NCI-H1092 (cell line): ENCODE measurements at places on chromosomes 6 and 20.

GRCh38 chr20:31555203-31555775 lies 41.0 kb downstream of the HM13 start:
- DNase-seq: no peak

DNA sequence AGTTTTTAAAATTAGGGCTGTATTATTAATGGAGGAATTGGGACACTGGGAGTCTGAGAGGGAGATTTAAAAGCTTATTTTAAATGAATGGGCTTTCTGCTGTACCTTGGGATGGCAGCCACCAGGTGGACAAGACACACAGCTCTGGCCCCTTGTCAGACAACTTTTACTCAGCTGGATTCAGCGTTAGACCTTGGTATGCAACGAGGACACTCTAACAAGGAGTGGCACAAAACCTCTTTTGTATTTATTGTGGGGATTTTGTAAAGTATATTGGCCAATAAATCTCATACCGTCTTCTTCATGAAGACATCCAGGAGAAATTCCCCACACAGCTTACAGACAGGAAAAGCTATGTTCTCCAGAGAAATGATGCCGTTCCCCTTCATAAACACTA lies 105.7 kb downstream of the LCA5 start:
- no peak for DNase-seq

GRCh38 chr20:38084425-38084951 lies 50.9 kb downstream of the RPRD1B start:
- DNase-seq: no peak

DNA sequence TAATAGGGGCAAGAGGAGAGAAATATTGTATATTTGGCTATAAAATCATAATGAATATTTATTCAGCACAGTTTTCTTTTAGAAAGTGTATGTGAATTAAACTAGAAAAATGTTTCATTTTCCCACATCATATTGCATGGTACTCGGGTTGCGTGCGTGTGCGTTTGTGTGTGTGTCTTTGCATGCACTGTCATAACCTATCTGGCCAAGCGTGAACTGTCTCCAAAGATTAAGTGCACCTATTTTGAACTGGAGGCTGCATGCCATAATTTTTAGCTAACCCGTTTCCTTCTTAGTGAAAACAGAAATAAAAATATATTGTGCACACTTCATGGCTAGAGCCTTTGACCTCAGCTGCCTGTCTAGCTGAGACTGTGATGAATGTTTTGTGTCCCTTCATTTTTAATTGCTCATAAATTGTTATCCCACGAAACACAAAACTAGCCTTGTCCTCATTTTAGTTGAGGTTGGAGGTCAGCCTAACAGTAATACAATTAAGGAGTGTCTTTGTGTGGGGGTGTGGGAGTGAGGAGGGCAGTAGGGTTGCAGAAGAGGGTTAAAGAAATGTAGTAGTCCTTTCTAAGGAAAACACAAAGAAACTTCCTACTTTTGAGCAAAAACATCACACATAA lies 336.1 kb upstream of the POU3F2 start:
- DNase-seq: no peak

- DNase-seq: peak; percentile 42
These were observed 12.9 kb upstream of the WFDC2 start for GRCh38 chr20:45456632-45457031.

DNA sequence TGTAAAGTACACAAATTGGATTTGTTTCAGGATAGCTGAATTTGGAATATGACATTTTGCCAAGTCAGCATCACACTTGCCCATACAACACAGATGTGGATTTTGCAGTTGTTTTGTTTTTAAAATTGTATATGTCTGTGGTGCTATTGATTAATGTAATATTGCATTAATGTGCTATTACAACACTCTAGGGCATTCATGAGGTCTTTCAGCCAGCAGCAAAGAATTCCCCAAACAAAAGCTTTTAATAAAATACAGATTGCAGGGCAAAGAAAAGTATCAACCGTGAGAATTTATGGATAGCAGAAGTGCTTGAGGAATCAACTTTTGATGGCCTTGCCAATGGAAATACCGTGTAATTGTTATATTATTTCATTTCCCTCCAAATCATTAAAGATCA lies 144.9 kb downstream of the AIG1 start:
- DNase-seq: no peak

- no peak for DNase-seq
These were observed 237.1 kb downstream of the TBC1D7 start for GRCh38 chr6:13091192-13091591.

DNA sequence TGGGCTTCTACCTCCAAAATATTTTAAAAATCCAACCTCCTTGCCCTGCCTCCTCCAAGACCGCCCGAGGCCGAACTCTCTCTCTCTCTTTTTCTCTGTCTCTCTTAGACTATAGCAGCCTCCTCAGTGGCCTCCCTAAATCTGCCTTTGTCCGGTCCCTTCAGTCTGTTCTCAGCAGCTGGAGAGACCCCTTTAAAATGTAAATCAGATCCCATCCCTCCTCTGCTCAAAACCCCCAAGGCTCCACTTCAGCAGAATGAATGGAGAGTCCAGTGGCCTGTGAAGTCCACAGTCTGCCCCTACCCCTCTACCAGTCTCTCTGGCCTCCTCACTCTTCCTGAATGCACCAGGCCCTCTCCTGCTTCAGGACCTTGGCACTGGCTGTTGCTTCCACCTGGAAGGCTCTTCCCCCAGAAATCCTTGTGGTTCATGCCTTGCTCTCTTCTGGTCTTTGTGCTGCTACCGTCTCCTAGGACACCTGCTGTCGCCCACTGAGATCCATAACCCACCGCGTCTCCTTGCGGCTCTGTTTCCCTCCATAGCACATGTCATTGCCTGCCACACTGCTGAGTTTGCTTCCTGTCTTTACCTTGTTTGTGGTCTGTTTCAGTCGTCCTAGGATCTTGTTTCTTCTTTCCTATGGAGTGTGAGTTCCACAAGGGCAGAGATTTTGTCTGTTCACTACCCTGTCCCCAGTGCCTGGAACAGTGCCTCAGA lies 6.0 kb downstream of the MLN start:
- no peak for DNase-seq

GRCh38 chr6:113697632-113698410 lies 159.3 kb upstream of the MARCKS start:
- DNase-seq: no peak

DNA sequence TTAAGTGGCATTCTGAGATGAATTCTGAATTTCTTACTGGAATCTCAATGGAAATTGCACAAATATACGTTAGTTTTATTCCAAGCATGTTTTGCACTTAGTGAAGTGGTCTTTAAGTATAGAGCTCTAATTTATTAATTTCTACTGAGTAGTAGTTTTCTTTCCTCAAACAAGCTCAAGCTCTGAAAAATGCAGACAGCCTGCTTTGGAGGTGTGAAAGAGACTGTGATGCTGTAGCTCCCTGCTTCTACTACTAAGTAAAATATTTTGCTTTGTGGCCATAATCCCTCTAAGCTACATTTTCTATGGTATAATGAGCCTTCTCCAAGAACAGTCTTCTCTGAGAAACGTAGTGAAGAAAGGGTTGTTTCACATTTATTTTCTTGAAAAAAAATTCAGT lies 243.5 kb upstream of the HS3ST5 start:
- DNase-seq: no peak

GRCh38 chr6:144160431-144161005 lies 10.2 kb downstream of the STX11 start:
- no peak for DNase-seq

DNA sequence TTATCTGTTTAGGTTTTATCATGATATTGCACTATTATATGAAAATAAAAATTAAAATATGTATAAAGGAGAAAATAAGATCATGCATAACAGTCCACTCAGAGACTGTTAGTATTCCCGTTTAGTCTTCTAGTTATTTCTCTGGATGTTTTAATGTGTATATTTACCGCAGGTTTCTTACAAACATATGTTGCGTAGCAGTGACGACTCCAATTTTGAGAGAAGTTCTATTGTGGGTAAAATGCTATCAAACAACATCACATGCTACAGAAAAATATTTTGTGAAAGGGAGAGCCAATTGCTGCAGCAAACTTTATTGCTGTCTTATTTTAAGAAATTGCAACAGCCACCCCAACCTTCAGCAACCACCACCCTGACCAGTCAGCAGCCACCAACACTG lies 72.4 kb upstream of the NXT1 start:
- DNase-seq: no peak

GRCh38 chr6:82131441-82131840 lies 116.1 kb downstream of the IBTK start:
- no peak for DNase-seq

DNA sequence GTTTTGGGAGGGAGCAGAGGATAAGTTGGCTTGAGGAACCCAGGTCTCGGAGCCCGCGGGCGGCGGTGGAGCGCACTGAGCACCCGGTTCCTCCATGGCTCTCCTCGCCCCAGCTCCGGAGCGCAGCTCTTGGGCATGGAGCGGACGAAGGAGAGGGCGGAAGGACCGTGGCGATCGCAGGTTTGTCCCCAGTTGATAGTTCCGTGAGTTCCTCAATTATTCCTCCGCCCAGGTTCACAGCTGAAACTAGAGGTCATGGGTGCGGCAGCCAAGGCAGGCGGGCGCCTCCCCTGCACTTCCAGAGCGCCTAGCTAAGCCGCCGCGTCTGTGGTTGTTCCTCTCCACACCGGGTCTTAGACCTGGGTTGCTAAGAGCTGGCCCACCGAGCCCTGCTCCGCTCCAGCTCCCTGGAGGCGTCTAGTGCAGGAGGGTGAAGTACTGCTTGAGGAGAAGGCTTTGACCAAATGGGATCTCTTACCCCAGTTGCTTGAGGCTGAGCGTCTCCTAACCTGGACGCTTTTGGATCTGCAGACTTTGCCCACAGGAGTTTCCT lies at the start of gene HTR1B:
HTR1B (minus strand) TSS at position 184 of the 553 bp plus-strand sequence; CDS start at position 96, 88 bp downstream.
- no peak for DNase-seq

- DNase-seq: no peak
These were observed 13.0 kb downstream of the TXNDC5 start for GRCh38 chr6:7897461-7898192.
